ENCODE measurements at places on chromosomes 12 and 14.

DNA sequence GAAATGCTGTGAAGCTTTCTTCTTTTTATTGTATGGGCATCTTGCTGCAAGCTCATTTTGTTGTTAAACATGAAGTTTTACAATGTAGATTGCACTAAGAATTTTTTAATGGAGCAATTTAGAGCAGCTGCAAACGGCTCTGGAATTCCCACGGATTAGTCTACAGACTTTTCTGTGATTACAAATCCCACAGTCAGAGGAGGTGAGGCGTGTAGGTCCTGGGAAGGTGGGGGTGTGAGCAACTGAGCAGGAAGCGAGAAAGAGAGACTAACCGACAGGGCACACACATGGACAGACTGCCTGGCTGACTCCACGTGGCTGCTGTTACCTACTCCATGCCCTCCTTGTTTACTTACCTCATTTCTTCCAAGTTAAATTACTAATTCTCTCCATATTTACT, 348.5 kb downstream of the NPAS3 start:
- DNase-seq: no peak

- no peak for DNase-seq
Measured at GRCh38 chr12:26492406-26492805, 297.0 kb downstream of the SSPN start.

DNA sequence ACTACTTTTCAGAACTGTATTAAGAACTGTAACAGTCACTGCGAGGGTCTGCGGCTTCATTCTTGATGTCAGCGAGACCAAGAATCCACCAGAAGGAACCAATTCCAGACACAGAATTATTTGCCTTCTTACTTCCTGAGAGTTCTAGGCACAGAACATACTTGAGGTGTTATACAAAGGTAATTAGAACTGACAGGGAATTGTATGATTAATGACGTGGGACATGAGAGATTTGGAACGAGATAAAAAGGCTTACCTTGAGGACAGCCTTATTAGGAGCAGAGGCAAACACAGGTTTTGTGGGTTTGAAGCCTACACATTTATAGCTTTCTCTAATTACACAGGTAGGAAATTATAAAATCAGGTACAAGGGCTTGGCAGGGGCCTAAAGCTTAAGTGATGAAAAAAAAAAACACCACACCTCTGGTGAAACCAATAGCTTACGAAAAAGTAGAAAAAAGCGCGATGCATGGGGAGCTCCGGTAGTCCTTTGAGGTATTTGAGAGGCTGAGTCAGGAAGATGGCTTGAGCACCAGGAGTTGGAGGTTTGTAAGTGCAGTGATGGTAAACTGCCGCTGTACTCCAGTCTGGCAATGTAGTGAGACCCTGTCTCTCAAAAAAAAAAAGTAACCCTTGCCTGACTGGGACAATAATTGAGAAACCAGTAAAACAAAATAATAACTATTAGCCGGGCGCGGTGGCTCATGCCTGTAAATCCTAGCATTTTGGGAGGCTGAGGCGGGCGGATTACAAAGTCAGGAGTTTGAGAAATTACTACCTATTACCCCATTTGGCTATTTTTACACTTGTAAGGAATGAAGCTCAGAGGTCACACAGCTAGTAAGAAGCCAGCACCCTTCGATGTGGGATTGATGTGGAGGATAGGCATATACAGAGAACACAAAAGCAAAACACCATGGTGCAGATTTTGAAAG, 795 bp upstream of the ACOT2 start:
- no peak for DNase-seq

DNA sequence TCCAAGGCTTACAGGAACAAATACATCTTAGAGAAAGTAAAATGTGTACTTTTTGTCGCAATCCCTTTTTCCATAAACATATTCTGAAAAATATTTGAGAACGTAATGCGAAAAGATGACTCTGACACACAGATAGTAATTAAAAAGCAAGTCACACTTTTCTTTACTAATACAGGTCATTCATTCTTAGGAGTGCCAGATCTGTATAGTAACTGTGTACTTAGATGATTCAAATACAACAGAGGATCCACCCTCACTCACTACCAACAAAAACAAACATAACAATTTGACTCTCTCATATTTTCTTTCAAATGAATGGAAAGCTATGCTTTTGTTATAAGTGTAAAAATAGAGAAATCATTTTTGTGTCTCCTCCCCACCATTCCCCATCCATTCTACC, 795.4 kb downstream of the SLC6A15 start:
- no peak for DNase-seq

DNA sequence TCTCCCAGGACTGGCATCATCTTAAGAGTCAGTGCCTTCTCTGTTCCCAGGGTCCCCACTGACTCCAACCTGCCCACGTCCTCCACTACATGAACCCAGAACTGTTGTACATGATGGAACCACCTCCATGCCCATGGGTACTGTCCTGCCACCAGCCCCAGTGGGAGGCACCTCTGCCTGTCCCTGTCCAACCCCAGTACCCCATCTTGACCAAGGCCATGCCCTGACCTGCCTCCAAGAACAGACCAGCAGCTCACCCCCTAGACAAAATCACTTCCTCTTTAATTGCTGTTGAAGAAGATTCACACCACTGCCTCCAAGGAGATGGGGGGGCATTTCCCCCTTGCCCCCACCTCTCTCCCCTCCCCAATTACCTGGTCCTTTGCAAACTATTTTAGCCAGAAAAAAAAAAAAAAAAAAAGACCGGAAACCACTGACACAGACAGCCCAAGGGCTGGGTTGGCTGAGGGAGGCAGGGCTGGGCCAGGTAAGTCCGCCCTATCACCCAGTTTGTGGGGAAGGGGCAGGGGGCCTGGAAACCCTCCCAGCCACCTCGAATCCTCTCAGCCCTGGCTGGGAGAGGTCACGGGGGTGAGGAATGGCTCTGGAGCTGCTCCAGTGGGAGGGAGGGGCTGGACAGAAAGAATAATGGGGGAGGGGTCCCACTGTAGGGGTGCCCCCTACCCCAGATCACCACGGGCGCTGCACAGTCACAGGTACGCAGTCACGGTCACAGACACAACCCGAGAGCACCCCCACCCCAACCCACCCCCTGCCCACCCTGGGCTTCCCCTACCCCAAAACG, 13.4 kb downstream of the AGAP2 start:
- no peak for DNase-seq

DNA sequence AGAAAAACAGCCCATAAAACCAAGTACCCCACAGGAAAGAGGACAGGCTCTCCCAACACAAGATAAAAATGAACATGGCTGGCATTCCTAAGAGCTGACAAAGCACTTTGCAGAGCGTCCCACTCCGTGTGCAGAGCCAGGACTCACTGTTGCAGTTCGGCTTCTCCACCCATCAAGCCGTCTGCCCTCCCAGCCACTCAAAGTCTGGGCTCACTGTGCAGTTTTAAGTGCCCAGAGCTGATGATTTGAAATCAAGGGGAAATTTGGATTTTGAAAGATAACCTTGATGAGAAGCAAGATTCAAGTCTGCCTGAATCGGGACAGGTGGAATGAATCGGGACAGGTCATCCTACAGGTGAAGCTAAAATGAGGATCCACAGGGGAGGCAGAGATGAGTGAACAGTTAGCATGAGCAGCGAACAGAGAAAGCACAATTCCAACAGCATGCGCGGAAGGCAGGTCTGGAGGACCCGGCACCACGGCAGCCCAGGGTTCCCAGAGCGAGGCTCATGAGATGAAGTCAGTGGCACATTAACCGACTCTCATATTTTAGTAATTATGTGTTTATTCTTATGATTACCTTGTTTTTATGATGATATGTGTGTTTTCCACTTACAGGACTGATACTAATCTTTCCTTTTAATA, 39.8 kb upstream of the GPR68 start:
- DNase-seq: no peak

GRCh38 chr12:104478396-104479122, 21.8 kb downstream of the CHST11 start:
- DNase-seq: no peak

DNA sequence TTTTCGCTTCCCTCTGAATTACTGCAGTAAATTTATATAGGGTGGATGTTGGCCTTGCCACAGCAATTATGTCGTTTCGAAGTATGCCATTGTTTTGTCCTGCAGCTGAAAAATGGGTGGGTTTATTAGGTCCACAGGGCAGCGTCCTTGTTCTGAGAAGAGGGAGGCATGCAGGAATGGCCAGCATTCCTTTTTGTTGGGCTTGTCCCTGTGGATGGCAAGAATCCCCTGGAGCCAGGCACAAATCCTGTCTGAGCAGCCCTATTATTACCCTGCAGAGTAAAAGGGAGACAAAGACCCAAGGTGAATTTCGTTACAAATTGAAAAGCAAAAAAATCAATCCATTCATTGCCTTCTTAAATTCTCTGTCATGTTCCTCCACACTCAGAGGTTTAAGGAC, 88.1 kb downstream of the CHST11 start:
- DNase-seq: no peak

DNA sequence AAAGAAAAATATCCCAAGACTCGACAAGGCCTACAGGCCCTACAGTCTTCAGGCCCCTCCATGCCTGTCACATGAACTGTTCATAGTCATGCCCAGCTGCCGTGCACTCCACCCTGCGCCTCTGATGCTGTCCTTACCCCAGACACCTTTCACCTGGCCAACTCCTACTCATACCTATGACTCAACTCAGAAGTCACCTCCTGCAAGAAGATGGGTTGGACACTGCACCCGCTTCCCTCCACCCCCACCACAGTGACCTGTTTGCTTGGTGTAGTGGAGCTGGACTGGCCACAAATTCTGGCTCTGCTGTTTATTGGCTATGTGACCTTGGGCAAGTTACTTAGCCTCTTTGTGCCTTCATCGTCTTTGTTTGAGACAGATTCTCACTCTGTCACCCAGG, 56.2 kb downstream of the PHETA1 start:
- DNase-seq: no peak

- no peak for DNase-seq
Measured at GRCh38 chr14:101991352-101991751, 27.0 kb downstream of the DYNC1H1 start.

- DNase-seq: no peak
Measured at GRCh38 chr14:103230658-103231334, 103.2 kb upstream of the EIF5 start.

GRCh38 chr14:98935921-98936320, 336.1 kb downstream of the BCL11B start:
- no peak for DNase-seq

DNA sequence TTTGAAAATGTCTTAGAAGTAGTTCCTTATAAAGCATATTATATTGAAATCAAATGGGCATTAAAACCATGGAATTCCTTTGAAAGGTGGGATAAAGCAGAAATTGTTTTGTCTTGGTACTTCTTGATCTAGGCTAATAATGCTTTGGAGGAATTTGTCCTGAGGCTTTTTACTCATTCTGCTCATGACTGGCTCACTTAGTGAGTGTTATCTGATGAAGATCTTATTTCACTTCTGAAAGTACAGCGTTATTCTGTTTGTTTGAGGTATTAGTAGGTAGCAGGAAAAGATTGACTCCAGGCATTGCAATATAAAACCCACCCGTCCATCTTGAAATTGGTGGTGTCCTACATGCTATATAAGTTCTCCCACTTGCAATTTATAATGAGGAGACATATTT, 5.5 kb downstream of the C12orf71 start:
- no peak for DNase-seq

DNA sequence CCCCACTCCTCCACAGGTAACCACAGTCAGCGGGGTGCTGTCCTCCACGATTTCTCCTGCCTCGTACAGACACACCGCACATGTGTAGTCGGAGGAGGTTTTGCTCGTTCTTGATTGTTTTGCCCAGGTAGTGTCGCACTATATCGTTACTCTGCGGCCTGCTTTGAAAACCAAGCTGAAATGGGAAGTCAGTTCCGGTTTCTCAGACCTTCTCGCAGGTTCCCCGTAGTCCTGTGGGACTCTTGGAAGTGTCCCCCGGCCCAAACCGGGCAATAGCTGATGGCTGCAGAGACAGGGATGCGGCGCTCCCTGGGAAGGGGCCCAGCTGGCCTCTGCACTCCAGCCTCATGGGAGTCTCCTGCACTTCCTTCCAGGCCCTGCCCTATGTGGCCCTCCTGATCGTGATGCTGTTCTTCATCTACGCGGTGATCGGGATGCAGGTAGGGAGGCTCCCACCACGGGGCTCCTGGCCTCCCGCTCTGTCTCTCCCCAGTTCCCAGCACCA, 141.3 kb upstream of the FKBP4 start:
- DNase-seq: no peak

DNA sequence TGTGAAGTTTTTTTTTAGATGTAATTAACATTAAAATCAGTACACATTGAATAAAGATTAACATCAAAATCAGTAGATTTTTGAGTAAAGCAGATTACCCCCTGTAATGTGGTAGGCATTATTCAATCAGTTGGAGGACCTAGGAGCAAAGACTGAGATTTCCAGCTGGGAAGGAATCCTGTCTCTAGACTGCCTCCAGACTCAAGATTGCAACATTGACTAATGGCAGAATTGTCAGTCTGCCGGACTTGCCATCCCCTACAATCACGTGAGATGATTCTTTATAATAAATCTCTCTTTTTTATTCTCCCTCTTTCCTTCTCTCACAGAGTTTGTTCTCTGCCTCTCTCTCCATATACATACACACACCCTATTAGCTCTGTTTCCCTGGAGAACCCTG, 51.4 kb upstream of the SLC6A15 start:
- no peak for DNase-seq

GRCh38 chr12:53105712-53106439, 2.6 kb downstream of the SOAT2 start:
- DNase-seq: no peak

DNA sequence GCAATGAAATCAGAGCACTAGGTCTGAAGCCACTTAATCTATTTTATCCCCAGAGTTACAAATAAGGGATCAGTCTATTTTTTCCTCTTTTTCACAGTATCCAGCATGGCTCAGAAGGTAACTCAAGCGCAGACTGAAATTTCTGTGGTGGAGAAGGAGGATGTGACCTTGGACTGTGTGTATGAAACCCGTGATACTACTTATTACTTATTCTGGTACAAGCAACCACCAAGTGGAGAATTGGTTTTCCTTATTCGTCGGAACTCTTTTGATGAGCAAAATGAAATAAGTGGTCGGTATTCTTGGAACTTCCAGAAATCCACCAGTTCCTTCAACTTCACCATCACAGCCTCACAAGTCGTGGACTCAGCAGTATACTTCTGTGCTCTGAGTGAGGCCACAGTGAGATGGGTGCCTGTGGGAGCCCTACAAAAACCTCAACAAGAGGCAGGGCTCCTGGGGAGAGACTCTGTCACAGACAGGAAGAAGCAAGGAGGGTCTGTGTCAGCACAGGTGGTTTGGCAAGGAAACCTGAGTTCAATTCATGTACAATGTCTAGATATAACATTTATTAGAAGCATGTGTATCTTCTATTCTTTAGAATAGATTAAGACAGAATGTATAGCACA, 334.3 kb upstream of the OR4E1 start:
- DNase-seq: no peak

GRCh38 chr12:99644629-99645028, 2.9 kb upstream of the GARIN6 start:
- no peak for DNase-seq
